Immature natural killer cell (primary cell): ENCODE measurements at places on chromosomes 2 and 18. TPM values are rescaled to one million over a fixed set of nuclear protein-coding genes. Genes with fewer than 3 reads are reported as not detected.

DNA sequence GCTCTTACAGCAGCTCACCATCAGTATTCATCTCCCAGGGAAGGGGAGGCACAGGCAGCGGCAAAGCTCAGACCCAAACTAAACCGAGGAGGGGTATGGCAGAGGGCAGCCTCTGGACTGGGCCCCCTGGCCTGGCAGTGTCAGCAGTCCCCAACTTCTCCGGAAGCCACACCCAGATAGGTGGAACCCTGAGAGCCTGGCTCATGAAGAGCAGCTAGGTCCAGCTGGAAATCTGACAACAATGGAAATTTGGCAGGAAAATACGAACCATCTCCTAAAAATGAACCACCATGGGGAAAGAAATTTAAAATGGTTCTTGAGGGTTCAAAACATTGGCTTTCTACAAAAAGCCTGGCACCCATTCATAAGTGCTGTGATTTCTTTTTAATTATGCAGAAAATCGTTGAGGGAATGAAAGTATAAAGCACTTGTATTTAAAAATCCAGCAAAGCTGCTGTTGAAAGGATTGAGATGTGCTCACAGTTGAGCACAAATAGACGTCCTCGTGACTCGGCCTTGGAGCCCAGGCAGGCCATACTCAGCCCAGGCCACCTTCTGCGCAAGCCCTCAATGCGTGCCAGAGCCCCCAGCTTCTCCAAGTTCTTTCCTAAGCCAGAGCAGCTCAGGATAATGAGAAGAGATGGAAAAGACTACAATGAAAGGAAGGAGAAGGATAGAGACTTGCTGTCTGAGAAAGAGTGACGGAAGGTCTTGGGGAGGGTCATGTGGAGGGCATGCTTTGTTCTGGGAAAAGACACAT is 93.0 kb downstream of the COL6A3 start:
- no peak for DNase-seq

The MARCO gene
- polyA plus RNA-seq, result 0.53 TPM

DNA sequence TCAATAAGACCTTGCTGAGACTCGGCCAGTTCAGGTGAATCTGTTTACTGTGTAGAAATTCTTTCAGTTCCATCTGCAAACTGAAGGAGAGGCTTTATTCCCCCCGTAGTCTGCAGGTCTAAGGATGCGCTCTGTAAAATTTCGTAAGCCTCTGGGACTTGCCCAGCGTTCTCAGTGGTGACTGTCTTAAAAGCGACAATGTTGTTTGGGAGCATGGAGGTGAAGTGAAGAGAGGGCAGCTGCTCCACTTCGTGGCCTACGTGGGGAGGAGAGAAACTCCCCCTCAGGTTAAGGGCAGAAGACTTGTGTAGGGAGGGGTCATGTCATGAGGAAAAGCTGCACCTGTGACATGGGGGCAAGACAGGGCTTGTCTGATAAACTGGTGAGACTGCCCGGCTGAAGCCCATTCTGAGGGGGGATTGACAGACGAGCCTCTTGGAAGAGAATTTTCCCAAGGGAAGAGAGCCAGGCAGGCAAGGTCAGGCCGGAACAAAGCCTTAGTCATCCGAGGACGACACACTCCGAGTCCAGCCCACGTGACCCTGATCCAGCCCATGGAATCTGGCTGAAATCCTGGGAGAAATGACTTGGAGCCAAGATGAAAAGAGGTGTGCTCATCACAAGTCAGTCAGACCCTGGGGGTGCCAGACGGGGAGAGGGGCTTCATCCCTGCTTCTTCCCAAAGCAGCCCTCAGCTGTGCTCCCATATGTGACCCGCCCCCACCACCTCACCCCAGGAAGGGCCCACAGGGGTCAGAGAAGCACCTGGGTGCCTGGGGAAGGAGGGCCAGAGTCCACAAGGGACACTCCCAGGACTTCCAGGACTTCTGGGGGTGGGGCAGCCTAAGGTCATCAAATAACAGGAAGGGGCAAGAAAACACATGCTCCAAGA is 88.5 kb upstream of the SH3BP4 start:
- DNase-seq, result no peak

The LCT gene
- polyA plus RNA-seq, result not detected

- DNase-seq, result no peak
Observed at GRCh38 chr2:3466482-3466863, 52.9 kb downstream of the ADI1 start.

DNA sequence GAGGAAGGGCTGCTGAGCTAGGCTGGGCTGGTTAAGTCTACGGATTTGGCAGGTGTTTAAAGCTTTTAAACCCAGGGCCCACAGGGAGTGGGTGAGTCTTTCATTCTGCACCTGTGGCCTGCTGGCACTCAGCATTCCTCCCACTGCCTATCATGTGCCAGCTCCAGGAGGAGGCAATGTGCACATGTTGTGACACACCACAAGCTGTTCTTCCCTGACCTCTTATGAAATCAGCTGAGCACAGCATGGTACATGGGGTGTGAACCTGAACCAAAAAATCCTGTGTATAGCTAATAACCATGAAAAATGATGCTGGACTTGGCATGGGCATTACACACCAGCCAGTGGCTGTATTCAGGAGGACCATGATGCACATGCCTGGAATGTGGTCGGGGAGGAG is 297.9 kb upstream of the MMADHC start:
- no peak for DNase-seq

- no peak for DNase-seq
Observed at GRCh38 chr2:48412443-48413250, 117.3 kb upstream of the STON1 start.

GRCh38 chr2:27976308-27976707 is 85.8 kb downstream of the BABAM2 start:
- DNase-seq, result no peak

The AKAIN1 gene
- not detected for polyA plus RNA-seq

DNA sequence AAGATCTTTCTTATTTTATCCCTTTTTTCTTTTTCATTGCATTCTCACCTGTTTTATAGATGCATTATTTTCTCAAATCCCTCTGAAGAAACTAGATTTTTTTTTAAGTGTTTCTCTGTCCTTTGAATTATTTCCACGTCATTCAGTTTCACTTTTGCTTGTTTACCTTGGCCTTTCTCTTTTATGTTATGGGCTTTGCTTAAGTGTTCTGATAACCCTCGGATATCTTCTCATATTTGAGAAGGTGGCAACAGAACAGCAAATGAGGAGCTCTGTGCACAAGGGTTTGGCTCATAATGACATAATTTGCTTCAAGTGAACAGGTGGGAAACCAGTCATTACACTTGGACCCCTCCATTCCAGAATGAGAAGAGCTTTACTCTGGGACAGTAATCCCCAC is 111.9 kb downstream of the C1D start:
- no peak for DNase-seq

GRCh38 chr2:137187216-137187615 is 421.9 kb downstream of the THSD7B start:
- DNase-seq, result no peak

DNA sequence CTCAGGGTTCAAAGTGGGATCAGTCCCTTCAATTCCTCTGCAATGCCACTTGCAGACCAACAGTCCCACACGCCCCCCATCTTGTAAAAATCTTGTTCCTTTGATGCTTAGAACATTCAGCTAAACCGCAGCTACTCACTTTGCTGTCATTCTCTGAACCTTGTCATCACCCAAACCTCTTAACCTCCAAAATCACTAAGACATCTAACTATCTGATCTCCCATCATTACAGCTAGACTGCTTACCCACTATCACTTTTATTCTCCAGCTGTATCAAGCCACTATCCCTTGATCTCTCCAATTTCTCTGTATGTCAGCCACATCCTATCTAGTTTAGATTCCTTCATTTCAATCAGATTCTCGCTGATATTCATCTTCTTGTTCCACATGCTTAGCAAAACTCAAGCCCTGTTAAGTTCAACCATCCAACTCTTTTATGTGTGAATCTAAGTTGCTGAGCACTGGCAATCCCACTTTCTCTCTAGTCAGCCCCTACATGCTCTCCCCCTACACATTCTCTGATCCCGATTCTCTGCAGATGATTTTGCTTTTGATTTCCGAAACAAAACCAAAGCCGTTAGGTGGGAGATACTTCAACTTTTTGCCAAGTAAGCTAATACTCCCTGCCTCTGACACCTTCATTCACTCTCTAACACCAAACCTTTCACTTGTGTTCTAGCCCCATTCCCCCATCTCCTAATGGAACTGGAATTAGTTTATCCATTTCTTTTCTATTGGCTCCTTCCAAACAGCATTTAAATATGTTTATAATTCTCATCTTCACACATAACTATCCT is 4.6 kb downstream of the GTF3C2 start:
- no peak for DNase-seq

The FAM237A gene
- not detected for polyA plus RNA-seq

The IL1B gene
- polyA plus RNA-seq, result 3.7 TPM

The FSIP2 gene
- not detected for polyA plus RNA-seq

The MYO1B gene
- not detected for polyA plus RNA-seq

DNA sequence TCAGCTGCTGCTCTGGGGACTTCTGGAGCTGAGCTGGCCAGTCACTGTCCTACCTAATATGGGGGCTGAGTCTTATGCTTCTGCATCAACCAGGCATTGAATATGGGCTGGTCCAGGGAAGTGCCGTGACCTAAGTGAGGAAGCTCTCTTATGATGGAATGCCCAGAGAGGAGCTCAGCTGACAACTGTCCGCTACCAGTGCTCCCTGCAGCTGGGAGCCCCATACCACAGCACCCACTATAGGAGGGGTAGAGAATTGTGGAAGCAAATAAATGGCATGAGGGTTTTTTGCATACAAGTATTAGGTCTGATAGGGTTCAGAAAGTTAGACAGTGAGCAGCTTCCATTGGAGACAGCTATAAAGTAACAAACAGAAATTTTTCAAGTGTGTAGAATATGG is 4.5 kb downstream of the TIMM21 start:
- DNase-seq, result no peak

- no peak for DNase-seq
Observed at GRCh38 chr2:174836377-174836994, 72.2 kb upstream of the CHRNA1 start.

The LDAH gene
- 15.0 TPM for polyA plus RNA-seq

DNA sequence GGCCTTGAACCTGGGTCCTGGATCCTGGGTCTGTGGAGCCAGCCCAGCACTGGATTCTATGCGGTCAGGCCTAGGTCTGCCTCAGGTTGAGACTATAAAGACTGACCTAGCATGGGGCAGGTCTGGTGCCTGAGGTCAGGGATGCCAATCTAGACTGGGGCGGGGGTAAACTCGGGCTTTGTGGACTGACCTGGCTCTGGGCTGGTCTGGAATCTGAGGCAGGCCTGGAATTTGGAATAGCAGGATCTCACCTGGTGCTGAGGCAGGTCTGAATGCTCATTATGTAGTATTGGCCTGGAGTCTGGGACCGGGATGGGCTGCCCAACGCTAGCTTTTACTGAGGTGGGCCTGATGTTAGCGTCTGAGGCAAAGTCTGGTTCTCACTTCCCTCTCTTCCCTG is 256.0 kb downstream of the KIAA1328 start:
- DNase-seq, result no peak

The CHRNG gene
- polyA plus RNA-seq, result not detected

- no peak for DNase-seq
Observed at GRCh38 chr2:207533461-207534008, 3.8 kb downstream of the CREB1 start.

- no peak for DNase-seq
Observed at GRCh38 chr2:20212871-20213503, 11.9 kb downstream of the SDC1 start.

DNA sequence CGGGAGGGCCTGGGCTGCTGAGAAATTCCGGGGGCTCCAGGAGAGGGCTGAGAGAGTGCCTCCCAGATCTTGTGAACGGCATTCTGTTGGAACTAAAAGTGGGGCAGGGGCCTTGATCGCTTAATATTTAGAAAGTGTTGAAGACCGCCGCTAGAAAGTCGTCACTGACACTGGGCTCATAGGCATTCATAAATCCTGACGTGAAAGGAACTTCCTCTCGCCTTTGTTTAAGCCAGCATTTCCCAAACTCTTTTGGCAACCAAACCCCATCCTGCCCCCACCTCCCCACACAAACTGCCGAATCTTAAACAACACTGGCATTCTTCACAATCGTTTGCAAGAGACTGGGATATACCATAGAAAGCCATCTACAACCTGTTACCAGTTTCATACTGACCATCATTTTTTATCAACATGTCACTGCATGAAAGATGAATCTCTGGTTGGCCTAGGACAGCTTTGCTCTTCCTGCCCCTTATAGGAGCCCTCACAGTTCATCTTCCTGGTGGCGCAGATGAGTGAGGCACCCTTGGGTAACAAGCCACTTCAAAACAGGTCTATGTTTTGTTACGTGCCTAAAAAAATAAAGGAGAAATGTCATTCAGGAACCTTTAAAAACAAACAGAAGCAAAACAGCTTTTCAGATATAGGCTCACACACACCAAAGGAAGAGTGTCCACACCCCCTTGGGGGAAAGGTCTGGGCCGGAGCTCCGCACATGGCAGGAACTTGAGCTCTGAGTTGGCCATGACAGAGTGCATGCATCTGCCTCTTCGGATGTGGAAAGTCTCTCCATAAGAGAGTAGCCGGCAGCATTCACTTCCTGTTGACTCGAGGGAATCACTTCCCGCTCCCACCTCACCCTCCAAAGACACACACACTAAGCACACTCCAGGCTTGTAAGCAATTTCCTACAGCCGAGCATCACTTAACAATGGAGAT is 13.0 kb downstream of the MTERF4 start:
- DNase-seq, result no peak

- DNase-seq, result no peak
Observed at GRCh38 chr18:79353267-79353666, 42.5 kb upstream of the NFATC1 start.

GRCh38 chr2:124702777-124703176 is 677.7 kb downstream of the CNTNAP5 start:
- no peak for DNase-seq

The CRYGD gene
- not detected for polyA plus RNA-seq

- DNase-seq, result no peak
Observed at GRCh38 chr18:24115628-24116027, 23.2 kb upstream of the CABYR start.

DNA sequence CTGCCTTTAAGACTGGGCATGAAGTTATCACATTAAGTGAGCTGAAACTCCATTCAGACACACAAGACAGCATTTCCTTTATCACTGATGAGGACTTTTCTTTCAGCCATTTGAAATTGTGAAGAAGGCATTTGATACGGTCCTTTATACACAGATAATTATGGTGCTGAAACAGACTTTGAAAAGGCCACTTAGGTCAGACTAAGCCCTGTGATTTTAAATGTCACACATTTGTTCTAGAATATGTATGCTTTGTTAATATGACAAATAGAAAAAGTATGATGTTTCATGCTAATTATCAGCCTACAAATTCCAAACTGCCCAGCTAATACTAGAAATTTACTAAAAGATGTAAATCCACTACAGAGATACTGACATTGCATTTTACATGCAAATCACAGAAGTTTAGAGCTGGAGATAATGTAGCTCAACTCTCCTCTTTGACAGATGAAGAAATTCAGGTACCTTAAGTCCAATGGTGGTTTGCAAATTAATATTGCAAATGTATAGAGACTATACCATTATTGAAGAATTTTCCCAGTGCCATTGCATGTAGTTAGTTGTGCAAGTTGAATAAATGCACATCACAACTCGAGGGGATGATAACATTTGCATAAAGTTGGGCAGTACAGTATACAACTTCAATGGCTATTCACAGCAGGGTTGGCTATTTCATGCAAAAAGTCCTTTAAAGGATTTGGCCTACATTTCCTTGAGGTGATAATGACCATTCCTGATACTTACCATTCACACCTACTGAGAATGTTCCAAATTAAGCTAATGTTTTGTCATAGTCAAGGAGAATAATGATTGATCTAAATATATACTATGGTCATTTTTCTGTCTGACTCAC is 175.2 kb downstream of the UPP2 start:
- DNase-seq, result no peak

The OTOF gene
- polyA plus RNA-seq, result 1.3 TPM

The DNAJC5G gene
- not detected for polyA plus RNA-seq

- DNase-seq, result no peak
Observed at GRCh38 chr2:225103737-225104141, 61.5 kb upstream of the DOCK10 start.

GRCh38 chr2:239233576-239233975 is 167.2 kb downstream of the HDAC4 start:
- DNase-seq, result no peak
